ENCODE measurements at places on chromosomes 7 and 10.

DNA sequence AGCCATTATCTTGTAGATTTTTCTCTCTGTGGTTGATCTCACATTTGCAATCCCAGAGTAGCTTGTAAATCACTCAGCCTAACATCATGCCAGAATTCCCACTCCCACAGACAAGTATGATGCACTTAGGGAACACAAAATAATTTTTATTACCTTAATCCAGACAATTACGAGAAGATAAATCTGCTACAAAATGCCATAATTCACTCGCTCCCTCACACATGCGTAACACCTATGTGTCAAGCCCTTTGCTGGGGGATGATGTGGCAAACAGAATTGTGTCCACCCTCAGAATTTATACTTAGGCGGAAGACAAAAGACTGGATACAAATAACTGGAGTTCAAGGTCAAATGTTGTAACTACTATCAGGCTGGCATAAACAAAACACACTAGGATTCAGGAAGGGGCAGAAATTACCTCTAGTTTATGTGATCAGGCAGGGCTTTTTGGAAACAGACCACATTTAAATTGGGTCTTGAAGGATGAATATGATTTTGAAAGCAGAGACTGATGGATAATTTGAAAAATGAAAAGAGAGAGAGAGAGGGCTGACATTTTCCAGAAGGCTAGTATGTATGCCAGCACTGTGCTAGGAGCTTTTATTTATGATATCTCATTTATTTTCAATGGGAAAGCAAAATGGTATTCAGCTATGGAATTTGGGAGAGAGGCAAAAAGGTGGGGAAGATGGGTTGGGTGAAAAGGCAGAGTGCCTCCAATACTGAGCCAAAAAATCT lies 69.8 kb downstream of the DOCK4 start:
- no peak for DNase-seq

DNA sequence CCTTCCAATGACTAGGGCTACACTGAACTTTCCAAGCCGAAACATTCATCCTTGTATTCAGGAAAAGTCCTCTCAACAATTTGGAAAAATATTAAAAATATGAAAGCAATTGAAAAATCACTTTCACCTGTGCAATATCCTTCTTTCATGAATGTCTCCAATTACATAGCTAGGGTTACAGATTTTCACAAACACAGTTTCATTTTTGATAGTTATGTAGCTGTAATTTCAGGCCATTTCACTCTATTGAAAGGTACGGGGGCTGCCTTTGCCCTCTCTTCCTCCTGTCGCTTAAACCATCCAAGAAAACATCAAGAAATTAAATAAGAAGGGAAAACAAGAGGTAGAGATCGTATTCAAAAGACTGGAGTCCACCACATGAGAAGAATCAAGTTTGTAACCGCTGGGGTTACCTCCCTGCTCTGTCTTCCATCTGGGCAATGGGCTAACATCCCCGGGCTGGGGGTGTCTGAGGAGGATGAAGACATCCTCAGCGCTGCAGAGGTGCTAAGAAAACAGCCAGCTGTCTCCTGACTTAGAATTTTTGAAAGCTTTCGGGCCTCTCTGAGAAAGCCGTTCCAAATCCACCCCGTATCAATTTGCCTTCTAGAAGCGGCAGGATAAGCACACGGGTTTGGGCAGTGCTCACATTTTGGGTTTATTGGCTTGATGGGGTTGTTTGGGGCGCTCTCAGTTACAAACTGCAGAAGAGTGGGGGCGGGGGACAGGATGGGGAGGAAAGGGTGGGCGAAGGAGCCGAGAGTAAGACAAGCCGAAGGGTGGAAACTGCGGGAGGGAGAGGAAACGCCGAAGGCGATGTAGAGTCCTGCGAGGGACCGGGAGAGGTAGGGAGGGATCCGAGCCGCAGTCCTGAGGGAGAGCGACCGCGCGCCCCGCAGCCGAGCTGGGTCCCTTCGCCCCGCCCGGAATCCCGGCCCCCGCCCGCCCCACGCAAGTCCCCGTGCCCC lies 24.3 kb upstream of the VAX1 start:
- no peak for DNase-seq

GRCh38 chr10:43739161-43739560 lies 90.5 kb upstream of the ZNF32 start:
- DNase-seq, result no peak

- no peak for DNase-seq
Observed at GRCh38 chr10:34513636-34514035, 301.5 kb downstream of the PARD3 start.

GRCh38 chr10:101464082-101464481 lies 110.1 kb downstream of the BTRC start:
- no peak for DNase-seq

GRCh38 chr10:84531396-84531795 lies 203.0 kb downstream of the CCSER2 start:
- no peak for DNase-seq

DNA sequence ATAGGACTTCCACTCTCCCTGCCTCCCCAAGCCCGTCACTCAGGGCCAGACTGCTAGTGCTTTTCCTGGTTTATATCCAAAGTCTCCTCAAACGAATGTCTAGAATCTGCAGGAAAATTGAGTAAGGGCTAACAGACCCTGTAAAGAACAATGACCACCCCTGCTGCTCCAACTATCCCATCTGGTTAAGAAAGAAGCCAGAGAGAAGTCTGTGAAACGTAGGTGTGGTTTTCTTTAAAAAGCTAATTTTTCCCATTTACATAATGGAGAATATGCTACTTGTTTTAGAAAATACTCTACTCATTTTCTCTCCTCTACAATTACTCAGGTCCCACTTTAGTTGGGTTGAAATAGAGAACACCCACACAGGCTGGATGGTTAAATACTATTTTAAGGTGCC lies 72.5 kb downstream of the FAM13C start:
- no peak for DNase-seq

GRCh38 chr7:48438206-48438605 lies 266.9 kb downstream of the ABCA13 start:
- no peak for DNase-seq

DNA sequence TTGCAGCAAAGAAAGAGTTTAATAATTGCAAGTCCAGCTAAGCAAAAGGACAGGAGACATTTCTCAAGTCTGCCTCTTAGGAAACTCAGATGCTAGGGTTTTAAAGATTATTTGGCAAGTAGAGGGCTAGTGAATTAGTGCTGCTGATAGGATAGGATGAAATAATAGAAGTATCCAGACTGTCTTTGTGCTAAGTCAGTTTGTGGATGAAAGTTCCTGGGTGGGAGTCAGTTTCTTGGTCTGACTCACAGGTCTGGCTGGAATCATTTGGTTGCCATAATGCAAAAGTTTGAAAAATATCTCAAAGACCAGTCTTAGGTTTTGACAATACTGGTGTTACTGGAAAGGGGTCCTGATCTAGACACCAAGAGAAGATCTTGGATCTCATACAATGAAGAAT lies 42.6 kb upstream of the INHBA start:
- no peak for DNase-seq

GRCh38 chr7:87316846-87317552 lies 28.5 kb upstream of the CROT start:
- no peak for DNase-seq

DNA sequence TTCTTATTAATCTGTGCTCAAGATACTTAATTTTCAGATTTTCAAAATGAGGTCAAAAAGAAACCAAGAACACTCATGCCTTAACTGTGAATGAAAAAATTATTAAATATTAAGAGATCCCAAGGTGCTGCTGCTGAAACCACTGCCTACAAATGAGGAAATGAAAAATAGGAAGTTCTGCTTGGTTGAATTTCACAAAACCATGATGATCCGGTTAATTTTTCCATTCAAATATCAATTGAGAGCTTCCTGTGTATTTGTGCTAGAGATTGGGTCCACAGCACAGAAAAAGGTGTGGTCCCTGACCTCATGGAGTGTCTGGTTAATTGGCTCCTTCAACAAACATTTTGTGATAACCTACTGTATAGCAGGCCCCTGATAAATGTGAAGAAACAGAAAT lies 132.7 kb upstream of the YAE1 start:
- DNase-seq, result no peak

DNA sequence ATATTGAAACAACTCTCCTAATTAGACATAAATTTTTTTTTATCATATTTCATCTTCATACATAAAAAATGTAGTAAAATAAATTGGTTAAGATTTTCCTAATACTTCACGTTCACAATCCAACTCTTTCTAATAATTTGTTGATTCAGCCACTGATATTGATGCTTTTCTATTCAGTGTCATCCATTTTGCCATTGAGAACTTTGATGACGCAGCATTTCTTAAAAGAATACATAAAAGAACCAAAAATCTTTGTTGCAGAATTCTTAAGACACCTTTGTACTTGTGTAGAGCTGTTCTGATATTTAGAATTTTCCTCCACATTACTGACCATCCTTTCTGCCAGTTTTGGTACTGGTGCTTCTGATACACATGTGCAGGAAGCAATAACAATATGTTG lies 52.6 kb downstream of the LOXL4 start:
- no peak for DNase-seq

DNA sequence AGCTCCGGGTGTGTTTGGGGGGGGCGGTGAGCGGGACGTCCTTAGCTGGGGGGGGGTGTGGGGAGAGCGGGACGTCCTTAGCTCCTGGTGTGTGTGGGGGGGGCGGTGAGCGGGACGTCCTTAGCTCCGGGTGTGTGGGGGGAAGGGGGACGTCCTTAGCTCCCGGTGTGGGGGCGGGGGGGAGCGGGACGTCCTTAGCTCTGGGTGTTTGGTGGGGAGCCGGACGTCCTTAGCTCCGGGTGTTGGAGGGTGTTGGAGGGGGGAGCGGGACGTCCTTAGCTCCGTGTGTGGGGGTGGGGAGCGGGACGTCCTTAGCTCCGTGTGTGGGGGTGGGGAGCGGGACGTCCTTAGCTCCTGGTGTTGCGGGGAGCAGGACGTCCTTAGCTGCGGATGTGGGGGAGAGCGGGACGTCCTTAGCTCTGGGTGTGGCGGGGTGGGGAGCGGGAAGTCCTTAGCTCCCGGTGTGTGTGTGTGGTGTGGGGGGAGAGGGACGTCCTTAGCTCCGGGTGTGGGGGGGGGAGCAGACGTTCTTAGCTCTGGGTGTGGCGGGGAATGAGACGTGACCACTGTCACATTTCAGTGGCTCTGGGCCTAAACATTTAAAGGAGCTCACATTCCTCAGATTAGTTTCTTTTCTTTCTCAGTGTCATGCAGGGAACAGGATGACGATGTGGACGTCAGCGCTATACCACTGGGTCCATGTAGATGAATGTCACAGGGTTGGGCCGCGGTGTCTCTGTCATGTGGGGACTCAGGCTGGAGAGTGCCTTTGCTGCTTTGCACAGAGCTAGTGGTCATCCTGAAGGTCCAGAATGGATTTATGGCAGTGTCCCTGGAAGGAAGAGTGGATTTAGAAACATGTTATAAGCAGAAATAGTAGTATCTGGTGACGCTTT lies 7.5 kb downstream of the DYNC2I1 start:
- peak; percentile 48 for DNase-seq

DNA sequence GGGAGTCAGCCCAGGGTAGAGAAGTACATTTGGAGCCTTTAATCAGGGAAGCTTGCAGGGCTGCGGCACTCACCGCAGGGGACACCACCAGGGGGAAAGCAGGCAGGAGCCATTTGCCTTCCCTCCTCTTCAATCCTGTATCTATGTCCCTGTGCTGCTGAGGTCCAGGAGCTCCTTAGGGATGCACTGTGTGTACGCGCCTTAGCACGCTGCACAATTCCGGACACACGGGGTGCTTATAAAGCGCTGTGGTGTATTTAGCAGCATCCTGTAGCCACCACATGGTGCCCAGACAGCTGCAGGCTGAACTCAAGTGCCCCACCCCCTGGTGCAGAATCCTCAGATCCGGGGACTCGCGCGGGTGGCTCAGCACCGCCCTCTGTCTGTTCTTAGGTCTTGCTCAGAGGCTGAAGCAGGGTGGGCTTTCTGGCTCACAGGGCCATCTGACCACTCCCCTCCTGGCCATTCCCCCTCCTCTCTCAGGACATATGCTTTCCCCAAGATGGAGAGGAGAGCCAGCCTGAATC lies 421.4 kb downstream of the SDK1 start:
- peak; percentile 23 for DNase-seq

DNA sequence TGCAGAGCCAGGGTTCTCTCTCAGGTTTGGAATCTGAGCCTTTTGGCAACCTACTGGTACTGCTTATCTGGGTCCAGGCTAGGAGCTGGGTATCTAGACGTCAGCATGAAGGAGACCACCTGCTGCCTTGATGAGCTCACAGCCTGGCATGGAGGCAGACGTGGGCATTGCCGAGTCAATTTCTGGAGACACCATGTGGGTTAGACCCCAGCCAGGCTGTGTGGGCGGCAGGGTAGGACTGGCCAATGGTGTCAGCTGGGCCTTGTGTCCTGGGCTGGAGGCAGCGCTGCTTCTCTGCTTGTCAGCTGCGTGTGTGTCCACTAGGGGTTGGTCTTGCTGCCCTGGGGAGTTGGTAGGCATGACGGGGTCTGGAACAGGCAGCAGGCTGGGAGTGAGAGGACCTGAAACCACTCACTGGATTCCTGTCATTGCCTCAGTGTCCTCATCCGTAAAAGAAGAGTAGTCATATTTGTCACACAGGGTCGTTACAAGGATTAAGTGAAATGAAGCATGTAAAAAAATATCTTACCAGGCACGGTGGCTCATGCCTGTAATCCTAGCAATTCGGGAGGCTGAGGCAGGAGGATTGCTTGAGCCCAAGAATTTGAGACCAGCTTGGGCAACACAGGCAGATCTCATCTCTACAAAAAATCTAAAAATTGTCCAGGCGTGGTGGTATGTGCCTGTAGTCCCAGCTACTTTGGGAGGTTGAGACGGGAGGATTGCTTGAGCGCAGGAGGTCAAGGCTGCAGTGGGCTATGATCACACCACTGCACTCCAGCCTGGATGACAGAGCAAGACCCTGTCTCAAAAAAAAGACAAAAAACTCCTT lies 31.7 kb upstream of the ANKRD2 start:
- DNase-seq, result no peak

DNA sequence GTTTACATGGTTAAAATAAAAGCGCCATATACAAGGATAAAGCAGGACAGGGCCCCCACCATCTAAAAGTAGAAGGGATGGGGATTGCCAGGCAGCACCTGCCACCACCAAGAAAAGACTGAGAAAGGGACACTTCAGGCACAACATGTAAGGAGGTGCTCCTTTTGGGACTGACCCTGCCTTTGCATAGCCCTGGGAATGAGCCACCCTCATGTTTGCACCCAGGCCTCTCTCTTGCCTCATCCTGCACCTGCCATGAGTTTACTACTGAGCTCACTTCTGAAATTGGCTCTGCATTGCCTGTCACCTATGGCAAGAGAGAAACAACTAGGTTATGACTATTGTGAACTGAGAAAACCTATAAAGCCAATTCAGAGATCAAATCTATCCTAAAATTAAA lies 489.7 kb downstream of the KCNMA1 start:
- DNase-seq, result no peak

Measured in activated T-cell treated with anti-CD3 and anti-CD28 coated beads for 48 hours (primary cell).